Natural killer cell treated with Interleukin-12 subunit alpha and Interleukin-12 subunit beta and Interleukin-15 and Interleukin-18, amount 100 ng/mL, for 72 hours (primary cell): ENCODE measurements at places on chromosomes 12 and 14. TPM values are rescaled to one million over a fixed set of nuclear protein-coding genes. Genes with fewer than 3 reads are reported as not detected.

DNA sequence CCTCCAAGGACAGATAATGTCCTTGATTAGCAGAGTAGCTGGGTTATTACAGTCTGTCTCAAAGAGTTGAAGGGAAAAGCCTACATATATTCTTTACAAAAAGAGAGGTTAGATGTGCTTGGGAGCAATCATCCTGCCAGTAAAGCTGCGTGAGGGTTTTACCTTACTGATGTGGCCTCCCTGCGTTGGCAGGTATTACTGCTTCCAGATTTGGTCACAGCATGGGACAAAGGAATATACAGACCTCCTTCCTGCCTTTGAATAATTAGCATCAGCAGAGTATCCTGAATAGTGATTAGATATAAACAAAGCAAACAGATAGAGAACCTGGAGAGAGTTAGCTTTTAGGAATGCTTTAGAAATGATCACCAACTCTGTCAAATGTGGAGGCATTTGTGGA is 69.6 kb downstream of the TMTC2 start:
- H3K4me1 ChIP-seq: no peaks in the 10 kb centered on the region
- no peak for DNase-seq
- no peak overlapping the region for H3K4me3 ChIP-seq
- no peak overlapping the region for H3K27ac ChIP-seq
- no peaks in the 10 kb centered on the region for H3K36me3 ChIP-seq

DNA sequence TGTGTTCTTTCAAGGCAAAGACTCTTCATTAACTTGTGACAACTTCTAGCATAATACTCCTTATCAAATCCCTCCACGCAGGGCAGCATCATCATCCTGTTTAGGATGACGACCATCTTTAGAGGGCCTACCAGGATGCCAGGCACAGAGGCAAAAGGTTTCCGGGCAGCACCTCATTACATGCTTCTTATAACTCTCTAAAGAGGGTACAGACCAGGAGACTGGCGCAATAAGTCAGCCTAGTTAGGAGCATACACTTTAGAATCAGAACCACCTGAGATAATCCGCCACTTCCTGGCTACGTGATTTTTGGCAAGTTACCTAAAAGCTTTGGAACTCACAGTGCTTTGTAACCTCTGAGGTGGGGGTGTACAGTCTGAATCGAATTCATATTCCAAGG is 136.0 kb upstream of the NOS1 start:
- no peak overlapping the region for H3K4me3 ChIP-seq
- H3K27ac ChIP-seq: no peak overlapping the region
- no peak for DNase-seq
- H3K27me3 ChIP-seq: peaks cover 7% of the 10 kb centered on the region
- no peaks in the 10 kb centered on the region for H3K4me1 ChIP-seq

- H3K27ac ChIP-seq: no peak overlapping the region
- no peaks in the 10 kb centered on the region for H3K27me3 ChIP-seq
- H3K4me3 ChIP-seq: no peak overlapping the region
- DNase-seq: no peak
- no peaks in the 10 kb centered on the region for H3K36me3 ChIP-seq
- H3K4me1 ChIP-seq: no peaks in the 10 kb centered on the region
Observed at GRCh38 chr12:31618228-31619025, 27.5 kb upstream of the DENND5B start.

Gene GUCY2C
- not detected for total RNA-seq

GRCh38 chr12:26121323-26122060 is 3.3 kb downstream of the BHLHE41 start:
- peaks cover 18% of the 10 kb centered on the region for H3K4me1 ChIP-seq
- H3K36me3 ChIP-seq: no peaks in the 10 kb centered on the region
- H3K27me3 ChIP-seq: peaks cover 56% of the 10 kb centered on the region
- no peak for DNase-seq
